Natural killer cell (primary cell): ENCODE measurements at places on chromosomes 12 and 14.

DNA sequence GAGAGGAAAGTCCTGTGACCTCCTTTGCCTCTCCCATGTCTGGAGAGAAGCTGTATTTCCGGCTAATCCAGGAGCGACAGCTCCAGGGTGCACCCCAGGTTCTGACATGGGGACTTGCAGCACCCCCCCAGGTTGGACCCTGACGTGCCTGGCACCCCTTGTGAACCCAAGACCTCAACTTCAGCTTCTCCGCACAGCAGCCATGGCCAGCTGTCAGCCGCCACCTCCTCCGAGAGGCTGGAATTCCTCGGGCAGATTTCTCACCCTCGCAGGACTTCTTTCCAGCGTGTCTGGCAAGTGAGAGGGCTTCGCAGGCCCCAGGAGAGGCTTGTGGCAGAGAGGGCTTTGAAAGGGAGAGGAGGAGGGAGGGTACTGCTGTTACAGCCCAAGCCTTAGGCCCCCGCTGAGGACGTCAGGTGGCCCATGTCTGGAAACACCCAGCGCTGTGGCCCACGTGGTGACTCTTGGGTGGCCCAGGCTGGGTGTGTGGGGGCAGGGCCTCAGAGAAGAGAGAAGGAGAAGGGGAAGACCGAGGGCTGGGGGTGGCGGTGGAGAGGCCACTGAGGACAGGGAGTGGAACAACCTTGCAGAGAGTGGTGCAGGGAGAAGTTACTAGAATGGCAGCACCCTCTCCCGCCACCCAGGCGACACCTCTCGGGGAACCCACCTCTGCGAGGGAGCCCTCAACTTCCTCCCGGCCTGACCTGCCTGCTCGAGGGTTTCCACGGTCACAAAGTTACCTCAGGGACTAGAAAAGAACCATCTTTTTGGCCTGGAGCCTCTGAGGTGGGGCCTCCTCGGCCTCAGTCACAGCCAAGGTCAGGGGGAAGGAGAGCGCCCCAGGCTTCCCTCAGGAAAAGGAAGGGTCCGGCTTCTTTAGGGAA lies 11.7 kb upstream of the RPS6KL1 start:
- H3K27me3 ChIP-seq: no peaks in the 10 kb centered on the region
- no peaks in the 10 kb centered on the region for H3K36me3 ChIP-seq
- peaks cover 8% of the 10 kb centered on the region for H3K4me1 ChIP-seq
- H3K27ac ChIP-seq: no peak overlapping the region
- no peak overlapping the region for H3K4me3 ChIP-seq
- DNase-seq: no peak

- H3K27ac ChIP-seq: peak overlapping the region; percentile 95
- H3K4me3 ChIP-seq: peak overlapping the region; percentile 53
- peaks cover 55% of the 10 kb centered on the region for H3K4me1 ChIP-seq
- H3K27me3 ChIP-seq: no peaks in the 10 kb centered on the region
- H3K36me3 ChIP-seq: peaks cover 12% of the 10 kb centered on the region
- peak; percentile 83 for DNase-seq
These were observed 44.5 kb downstream of the KDM2B start for GRCh38 chr12:121536054-121536898.

DNA sequence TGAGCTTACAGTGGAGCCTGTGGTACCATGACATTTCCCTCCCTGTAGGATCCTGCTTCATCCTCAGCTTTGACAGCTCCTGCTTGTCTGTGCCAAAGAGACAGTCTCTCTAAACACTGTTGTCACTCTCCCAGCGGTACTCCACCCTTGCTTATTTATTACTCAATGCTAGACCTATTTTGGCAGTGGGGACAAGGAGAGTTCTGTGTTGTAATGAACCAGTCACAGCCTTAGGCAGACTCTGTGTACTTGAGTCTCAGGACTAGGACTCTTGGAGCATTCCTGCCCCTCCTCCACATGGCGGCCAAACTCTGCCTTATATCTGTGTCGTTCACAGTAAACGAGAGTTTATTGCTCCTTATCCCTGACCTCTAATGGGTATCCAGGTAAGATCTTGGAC lies 70.9 kb downstream of the PIK3C2G start:
- H3K27ac ChIP-seq: no peak overlapping the region
- no peaks in the 10 kb centered on the region for H3K36me3 ChIP-seq
- H3K27me3 ChIP-seq: no peaks in the 10 kb centered on the region
- DNase-seq: no peak

DNA sequence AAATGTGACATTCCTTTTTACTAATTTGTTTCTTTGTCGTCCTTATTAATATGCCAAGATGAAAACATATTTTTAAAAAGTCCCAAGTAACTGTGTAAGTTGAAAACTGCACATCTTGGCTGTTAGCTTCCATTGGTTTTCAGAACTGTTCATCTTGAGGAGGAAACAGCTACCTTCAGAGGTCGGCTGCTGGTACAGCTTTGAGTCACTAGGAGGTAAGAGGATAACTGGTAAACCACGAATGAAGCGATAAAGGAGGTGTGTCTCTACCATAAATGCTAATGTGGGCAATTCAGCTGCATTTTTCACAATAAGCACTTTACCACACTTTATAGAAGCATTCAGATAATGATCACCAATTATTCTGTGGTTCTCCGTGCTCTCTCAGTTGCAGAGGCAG lies 137.5 kb upstream of the KRAS start:
- no peak overlapping the region for H3K27ac ChIP-seq
- H3K36me3 ChIP-seq: no peaks in the 10 kb centered on the region
- peak; percentile 65 for DNase-seq
- H3K4me1 ChIP-seq: peaks cover 13% of the 10 kb centered on the region
- no peaks in the 10 kb centered on the region for H3K27me3 ChIP-seq

DNA sequence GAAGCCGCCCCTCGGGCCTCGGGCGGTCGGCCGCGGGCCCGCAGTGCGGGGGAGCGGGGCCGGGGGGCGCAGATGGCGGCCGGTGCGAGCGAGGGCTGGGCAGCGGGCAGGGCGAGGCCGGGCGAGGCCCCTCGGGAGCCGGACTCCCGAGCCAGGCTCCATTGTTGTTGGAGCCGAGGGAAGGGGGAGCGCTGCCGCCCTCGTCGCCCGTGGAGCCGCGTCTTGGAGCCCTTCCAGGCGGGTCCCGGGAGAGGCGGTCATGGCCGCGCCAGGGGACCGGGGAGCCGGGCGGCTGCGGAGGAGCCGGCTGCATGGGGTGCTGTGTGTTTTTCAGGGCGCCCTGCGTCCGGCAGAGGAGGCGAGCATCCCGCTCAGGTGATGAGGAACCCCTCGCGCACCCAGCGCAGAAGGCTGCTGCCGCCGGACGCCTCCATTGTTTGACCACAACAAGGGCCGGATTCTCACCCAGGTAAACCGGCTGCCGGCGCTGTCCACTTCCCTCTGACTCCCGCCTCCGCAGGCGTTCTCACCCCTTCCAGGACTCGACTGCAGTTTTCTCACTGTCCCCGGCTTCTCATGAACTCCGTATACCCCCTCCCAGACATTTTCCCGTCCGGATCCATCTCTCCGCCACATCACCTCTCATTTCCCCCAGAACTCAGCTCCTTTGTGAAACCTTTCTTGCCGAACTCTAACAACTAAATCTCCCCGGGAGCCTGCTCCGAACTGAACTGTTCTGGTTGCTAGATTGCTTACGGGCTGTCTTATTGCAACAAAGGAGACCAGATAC lies 732 bp downstream of the ZNF664 start:
- peak overlapping the region; percentile 4 for H3K27ac ChIP-seq
- peaks cover 11% of the 10 kb centered on the region for H3K4me1 ChIP-seq
- peak overlapping the region; percentile 51 for H3K4me3 ChIP-seq
